ENCODE measurements at places on chromosomes 5 and 9.
A peak's percentile ranks its signal among the peaks of the same experiment; 100 is the strongest.

- peak; percentile 23 for DNase-seq
These were observed 45.3 kb downstream of the RAPGEF6 start for GRCh38 chr5:131589510-131590348.

DNA sequence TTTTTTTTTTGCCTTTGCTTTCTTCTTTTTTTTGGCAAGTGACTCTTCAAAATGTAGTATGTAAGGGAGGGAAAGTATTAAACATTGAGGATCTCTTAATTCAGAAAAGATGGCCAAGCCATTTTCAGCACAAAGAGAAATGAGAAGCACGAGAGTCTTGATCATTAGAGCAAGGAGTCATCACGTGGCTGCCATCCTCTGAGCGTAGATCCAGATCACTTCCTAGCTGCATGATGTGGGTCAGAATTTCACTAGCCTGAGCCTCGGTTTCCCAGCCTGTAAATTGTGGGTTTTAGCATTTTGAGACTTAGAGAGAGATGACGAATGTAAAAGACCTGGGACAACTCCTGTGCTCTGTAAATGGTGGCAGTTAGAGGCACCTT lies 312.9 kb downstream of the ARHGEF28 start:
- no peak for DNase-seq

- no peak for DNase-seq
These were observed 15.5 kb downstream of the AKNA start for GRCh38 chr9:114371973-114372917.

DNA sequence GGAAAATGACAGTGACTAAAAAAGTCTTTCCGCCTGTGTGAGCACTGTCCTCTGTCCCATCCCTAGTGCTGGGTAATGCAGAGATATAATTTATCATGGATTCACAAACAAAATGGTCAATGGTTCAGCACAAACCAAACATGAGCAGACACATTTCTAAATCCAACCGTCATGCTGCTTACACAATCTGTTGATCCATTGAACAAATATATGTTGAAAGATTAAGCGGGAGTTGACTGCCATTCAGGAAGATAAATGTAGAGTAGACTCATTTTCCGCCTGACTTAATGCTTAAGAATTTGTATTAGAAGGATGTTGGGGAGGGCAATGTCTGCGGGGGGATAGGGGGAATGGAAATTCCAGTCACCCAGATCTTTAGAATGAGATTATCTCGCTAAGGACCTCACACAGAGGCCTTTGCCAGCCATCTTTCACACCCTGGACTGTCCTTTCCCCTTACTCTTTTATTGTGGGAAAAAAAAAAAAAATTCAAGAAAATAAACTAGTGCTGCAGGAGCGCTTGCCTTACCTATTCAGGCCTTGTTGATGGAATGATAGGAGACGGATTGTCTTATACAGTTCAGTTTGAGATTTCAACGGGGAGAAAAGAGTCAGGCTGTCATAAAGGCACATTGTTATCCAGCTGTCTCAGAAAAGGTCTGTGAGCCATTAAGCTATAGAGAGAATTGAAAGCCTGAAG lies 153.7 kb downstream of the TLE1 start:
- DNase-seq, result peak; percentile 37

GRCh38 chr9:126499005-126499910 lies 114.5 kb upstream of the LMX1B start:
- DNase-seq, result peak; percentile 61

DNA sequence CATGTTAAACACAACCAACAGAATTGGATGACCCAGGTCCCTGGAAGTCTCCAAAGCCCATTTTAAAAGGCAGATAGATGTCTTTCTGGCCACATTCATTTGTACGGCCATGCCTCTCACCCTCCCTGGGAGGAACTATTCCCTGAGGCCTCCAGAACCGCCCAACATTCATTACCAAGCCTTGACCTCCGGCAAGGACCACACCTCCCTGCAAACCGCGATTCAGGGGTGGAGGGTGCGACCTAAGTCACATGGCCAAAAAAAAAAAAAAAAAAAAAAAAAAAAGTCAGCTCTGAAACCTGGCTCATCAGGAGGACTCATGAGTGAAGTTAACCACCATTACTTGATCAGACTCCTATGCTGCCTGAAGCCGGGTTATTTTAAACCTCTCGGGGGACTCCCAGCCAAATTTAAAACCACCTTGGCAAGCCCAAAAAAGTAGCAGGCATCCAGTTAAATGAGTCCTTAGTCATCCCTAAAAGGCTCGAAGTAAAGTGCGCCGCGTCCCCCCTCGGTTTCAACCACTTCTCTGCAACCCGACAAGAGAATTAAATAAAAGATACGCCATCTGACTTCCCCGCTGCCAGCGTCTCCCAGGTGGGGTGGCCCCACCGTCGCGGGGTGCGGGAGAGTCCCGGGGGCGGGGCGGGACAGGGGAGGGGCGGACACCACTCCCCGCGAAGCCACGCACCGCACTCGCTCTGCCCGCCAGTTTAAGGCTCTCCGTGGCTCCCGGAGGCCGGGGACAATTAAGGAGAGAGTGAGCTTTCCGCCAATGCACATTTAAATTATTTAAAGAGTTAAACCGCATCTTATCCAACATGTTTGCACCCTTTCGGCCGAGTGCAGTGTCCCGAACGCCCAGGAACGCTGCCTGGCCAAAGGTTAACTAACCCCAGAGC lies 2.3 kb downstream of the KLF9 start:
- peak; percentile 42 for DNase-seq

DNA sequence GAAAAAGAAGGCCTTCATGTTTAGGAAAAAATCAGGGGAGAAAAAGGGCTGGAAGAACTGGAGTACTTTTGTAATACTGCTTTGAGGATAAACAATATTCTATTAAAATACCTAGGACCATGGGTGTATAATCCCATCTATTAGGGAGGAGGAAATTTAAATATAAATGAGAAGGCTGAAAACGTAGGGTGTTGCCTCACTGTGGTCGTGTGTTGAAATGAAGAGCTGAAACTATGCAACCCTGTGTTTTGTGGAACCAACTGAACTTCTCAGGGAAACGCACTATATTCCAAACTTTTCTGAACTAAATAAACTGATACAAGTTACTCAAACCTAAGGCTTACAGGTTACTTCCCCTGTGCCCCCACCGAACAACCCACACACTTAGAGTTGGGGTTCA lies 4.5 kb upstream of the CNTLN start:
- no peak for DNase-seq

DNA sequence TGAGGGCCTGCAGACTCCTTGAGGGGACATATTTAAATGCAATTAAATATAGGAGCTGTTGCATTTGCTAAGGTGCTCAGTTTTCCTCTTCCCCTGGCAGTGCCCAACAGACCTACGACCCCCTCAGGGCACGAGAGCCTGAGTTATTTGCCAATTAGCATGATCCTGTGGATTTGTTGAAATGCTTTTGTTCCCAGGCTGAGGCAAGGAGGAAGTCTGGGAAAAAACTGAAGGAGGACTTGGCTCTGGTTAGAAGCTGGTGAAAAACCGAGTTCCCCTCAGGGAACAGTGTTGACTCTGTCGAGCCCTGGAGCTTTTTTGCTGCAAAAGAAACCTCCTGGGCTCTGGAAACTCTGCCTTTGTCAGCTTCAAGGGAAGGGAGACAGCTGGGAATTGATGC lies 103.6 kb upstream of the SHB start:
- DNase-seq, result no peak

- DNase-seq, result no peak
These were observed 158.0 kb downstream of the ATPSCKMT start for GRCh38 chr5:10091701-10092100.

DNA sequence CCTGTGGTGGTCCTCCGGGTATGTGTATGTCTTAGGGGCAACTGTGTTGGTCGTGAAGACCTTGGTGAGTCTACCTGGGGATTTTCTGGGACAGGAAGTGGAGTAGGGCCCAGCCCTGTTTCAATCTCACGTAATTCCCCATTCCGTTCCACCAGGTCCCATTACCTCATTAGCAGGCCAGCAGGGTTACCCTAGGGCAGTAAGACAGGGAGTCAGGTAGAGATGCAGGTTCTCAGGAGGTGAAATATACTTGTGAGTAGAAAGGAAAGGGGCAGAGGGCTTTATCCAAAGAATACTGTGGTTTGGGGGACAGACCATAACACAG lies 56.5 kb downstream of the MACROH2A1 start:
- no peak for DNase-seq

GRCh38 chr9:95669253-95669652 lies 152.5 kb upstream of the PTCH1 start:
- DNase-seq, result no peak

GRCh38 chr9:84758817-84759216 lies 89.3 kb downstream of the NTRK2 start:
- no peak for DNase-seq

DNA sequence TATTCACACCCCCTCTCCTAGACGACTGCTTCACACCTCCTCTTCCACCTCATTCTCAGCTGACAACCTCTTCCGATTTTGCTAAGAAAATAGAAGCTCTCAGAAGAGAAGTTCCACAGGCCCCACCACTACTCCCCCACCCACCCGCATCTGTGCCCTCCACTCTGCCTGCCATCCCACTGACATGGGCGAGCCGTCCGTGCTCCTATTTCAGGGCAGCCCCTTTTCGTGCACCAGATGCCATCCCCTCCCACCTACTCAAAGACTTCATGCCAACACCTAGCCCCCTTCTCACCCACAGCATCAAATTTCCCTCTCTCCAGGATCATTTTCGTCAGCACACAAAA lies 34.6 kb upstream of the JADE2 start:
- no peak for DNase-seq

- no peak for DNase-seq
These were observed 13.0 kb downstream of the CDHR2 start for GRCh38 chr5:176562189-176562588.

DNA sequence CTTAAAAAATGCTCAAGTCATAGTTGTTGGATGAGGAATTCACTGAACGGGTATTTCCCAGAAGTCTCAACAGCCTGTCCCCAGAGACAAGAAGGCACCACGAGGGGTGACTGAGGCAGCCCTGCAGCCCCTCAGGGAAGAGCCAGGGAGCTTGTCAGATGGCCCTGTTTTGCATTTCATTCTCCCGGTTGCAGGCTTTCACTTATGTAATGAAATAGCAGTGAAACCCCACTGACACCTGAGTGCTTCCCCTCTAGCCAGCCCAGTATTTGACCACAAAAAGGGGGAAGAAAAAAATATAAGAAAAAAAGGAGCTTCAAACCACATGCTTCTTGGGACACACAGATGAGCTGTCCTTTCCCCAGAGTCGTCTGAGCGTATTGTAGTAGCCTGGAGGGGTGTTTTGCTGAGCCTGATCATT lies 75.3 kb upstream of the IL12B start:
- DNase-seq, result no peak

DNA sequence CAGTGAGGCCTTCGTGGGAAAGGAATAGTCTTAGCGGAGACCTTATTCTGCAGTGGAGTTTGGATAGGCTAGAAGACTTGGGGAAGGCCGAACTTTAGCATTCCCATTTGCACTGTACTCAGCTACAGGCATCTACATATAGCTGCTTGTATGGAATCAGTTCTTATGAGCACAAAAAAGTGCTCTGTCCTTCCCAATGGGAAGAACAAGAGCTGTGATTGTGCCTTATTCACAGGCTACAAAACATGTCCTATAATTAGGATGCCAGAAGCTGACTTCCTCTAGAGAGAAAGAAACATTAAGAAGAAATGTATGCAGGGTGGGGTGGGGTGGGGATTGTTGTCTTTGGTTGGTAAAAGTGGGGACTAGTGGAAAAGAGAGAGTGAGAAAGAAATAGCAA lies 154.7 kb downstream of the ATP10B start:
- DNase-seq, result no peak

DNA sequence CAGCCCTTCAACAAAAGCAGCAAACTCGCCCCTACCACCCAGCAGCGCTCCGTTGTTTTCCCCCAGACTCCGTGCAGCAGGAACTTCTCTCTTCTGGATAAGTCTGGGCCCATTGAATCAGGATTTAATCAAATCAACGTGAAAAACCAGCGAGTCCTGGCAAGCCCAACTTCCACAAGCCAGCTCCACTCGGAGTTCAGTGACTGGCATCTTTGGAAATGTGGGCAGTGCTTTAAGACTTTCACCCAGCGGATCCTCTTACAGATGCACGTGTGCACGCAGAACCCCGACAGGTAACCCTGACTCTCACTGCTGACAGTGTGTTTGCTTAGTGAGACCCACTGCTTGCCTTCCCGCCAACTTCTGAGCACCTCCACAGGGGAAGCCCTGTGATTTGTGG lies 81.8 kb downstream of the PRDM6 start:
- no peak for DNase-seq

DNA sequence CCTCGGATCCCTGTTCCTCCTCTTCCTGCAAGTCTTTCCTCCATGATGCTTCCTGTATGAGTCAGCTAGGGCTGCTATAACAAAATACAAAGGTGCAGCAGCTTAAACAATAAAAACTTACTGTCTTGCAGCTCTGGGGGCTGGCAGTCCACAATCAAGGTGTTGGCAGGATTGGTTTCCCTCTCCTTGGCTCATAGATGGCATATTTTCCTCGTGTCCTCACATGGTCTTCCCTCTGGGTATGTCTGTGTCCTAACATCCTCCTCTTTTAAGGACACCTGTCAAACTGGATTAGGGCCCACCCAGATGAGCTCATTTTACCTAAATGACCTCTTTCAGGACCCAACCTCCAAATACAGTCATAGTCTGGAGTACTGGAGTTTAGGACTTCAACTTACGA lies 117.5 kb downstream of the MED10 start:
- DNase-seq, result no peak

- no peak for DNase-seq
These were observed 189.6 kb downstream of the NR3C1 start for GRCh38 chr5:143213851-143214363.

GRCh38 chr5:56506211-56506965 lies 273.3 kb upstream of the ANKRD55 start:
- DNase-seq, result no peak

DNA sequence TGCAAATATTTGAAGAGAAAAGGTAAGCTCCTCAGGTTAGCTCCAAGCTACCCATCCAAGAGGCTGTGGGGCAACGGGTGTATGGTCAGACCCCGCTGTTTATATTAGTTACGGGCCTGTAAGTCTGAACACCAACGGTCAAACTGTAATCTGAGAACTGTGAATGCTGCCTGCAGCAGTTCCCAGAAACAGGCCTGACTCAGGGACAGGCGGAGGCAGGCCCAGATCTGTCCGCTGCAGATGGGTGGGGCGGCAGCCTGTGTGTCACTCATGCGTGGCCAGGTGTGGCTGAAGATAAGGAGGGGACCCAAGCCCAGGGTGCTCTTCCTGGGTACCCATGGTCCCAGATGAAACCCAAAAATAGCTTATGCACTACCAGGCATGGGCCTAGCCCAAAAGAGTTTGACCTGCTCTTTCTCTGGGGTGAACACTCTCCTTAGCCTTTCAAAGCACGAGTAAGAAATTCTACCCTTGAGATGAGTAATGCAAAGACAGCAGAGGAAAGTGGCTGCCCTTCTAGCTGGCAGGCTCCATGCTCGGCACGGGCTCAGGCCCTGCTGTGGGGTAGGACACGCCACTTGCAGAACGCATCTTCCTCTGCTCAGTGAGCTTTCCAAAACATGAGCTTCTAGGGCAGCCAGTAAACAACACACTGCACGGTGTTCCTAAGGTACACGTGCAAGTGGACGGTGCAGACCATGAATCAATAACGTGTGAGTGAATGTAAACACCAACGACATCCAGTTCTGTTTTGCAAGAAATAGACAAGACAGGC lies 9.1 kb downstream of the UBAC1 start:
- peak; percentile 94 for DNase-seq

- no peak for DNase-seq
These were observed 295.3 kb upstream of the SLC24A2 start for GRCh38 chr9:20084125-20084524.

GRCh38 chr9:89376741-89377351 lies 58.5 kb downstream of the SECISBP2 start:
- DNase-seq, result no peak

All from NCI-H2171 treated with DMSO at 0.1 percent for 48 hours (cell line).